CD4-positive, alpha-beta T cell treated with Interleukin-4 for 4 hours (primary cell): ENCODE measurements at places on chromosomes 5 and 9.

DNA sequence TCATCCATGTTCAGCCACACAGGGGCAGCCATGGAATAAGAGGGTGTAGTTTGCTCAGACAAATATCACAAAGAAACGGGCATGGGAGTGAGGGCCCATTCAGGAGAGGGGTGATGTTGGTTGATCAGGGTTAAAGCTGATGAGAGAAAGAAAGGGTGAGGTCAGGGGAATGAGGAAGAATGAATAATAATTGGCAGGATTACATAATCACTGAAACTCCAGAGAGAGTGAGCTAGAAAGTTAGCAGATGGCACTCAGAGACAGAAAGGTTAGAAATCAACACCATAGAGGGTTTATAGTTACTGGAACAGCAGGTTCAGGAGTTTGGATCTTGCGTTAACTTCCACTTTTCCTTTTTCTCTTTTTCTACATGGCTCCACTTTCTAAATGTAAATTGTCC lies 113.9 kb downstream of the TAF11L14 start:
- DNase-seq, result no peak

GRCh38 chr5:150044712-150045111 lies 41.6 kb downstream of the CSF1R start:
- no peak for DNase-seq

- DNase-seq, result no peak
These were observed 79.1 kb upstream of the ADAMTSL1 start for GRCh38 chr9:18394847-18395351.

DNA sequence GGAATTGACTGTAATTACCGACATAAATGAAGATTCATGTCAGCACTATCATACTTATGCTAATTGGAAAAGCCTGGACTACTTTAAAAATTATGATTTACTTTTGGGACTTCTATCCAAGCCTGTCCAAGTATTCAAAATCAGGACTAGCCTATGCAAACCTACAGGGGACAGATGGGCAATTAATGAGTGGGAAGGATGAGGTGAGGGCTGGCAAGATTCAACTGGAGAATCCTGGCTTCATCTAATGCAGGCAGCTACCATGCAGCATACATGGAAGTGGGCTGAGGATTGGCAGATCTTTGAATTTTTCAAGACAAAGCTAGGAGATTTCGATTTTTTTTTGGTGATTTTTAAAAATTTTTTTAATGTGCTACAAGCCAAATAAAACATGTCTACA lies 532.6 kb downstream of the CSNK1G3 start:
- no peak for DNase-seq

DNA sequence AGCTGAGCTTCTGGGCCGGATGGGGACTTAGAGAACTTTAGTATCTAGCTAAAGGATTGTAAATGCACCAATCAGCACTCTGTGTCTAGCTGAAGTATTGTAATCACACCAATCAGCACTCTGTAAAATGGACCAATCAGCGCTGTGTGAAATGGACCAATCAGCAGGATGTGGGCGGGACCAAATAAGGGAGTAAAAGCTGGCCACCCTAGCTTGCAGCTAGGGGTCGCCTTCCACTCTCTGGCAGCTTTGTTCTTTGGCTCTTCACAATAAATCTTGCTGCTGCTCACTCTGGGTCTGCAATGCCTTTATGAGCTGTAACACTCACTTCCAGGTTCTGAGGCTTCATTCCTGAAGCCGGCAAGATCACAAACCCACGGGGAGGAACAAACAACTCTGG lies 354.0 kb downstream of the PRR16 start:
- DNase-seq, result no peak

GRCh38 chr5:130222573-130222972 lies 318.3 kb downstream of the CHSY3 start:
- DNase-seq, result no peak

GRCh38 chr9:94772144-94772543 lies 45.6 kb downstream of the AOPEP start:
- no peak for DNase-seq

- no peak for DNase-seq
These were observed 1.5 kb downstream of the FAM81B start for GRCh38 chr5:95392593-95393182.

GRCh38 chr9:133887540-133888047 lies 104.5 kb downstream of the VAV2 start:
- no peak for DNase-seq

GRCh38 chr5:17056141-17056631 lies 120.1 kb upstream of the MYO10 start:
- DNase-seq, result no peak

DNA sequence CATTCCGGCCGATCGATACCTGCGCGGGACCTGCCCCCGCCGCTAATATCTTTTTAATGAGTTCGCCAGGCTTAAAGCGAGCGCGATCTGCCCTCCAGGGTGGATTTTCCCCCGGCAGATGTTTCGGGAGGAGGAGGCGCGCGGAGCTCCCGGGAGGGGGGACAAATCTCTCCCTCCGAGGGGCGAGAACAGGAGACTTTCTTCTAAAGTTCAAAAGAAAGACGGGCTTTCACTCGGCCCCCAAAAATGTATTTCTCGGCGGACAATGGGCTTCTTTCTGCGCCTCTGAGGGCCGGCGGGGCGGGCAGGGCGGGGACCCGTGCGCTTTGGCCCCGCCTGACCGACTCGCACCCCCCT lies 4.1 kb upstream of the PRDM12 start:
- DNase-seq, result no peak

DNA sequence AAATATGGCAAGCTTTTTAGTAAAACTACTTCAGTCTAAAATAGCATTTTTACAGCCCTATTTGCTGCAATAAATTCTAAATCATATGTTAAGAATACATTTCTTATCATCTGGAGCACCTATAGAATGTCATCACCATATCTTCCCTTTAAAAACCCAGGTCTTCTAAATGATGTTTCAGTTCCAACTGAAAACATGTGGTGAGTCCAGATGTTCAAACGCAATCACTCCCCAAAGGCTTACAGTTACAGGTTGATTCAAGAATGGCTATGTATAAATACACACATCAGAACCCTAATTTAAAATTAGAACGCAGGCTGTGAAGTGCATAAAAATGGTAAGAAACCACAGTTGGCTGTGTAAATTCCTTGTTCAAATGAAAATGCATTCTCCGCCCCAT lies 796.3 kb downstream of the MAT2B start:
- DNase-seq, result no peak

DNA sequence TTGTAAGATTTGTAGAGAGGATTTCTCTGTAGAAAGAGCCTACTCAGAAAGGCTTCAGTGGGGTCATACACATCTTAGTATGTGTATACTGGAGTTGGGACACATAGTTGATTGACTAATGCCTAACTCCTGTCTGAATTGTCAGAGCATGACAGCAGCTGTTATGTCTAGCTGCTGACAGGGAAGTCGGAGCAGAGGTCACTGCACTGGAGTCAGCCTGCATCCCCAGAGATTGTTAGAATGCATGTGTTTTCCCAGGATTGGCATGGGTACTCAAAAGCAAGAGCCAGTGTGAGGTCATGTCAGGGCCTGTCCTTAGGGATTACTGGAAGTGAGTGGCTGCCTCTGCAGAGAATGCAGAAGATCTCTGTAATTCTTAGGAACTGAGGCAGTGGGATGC lies 82.7 kb downstream of the ITGA1 start:
- DNase-seq, result no peak

DNA sequence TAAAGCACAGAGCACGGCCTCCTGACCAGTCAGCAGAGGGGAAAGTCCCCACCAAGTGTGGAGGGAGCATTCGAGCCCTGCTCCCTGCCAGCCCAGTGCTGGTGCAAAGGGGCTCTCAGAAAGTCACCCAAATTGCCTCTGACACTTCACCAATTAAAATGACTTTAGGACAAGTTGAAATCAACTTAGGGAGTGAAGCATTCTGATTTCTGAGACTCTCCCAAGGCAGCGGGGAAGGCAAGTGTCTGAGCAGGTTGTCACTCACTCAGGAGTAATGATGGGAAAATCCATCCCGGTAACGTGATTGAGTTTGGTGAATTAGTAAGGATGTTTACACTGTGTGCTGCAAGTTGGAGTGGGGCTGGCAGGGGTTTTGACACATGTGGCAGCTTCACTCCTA lies 73.7 kb downstream of the PCDH1 start:
- DNase-seq, result no peak

- no peak for DNase-seq
These were observed 20.0 kb upstream of the NPM1 start for GRCh38 chr5:171367424-171368370.

- no peak for DNase-seq
These were observed 61.6 kb upstream of the NEURL1B start for GRCh38 chr5:172579403-172579990.
